ENCODE measurements at places on chromosomes 3 and 15. TPM values are rescaled to one million over a fixed set of nuclear protein-coding genes. Genes with fewer than 3 reads are reported as not detected.

- no peak for DNase-seq
Observed at GRCh38 chr15:77983091-77983707, 94.3 kb downstream of the TBC1D2B start.

- peak; percentile 28 for DNase-seq
Observed at GRCh38 chr3:47266709-47267489, 15.7 kb downstream of the KIF9 start.

The TMEM40 gene
- not detected for total RNA-seq

GRCh38 chr3:115361806-115362205 lies 214.7 kb upstream of the ZBTB20 start:
- no peak for DNase-seq

The ANKRD34C gene
- not detected for total RNA-seq

DNA sequence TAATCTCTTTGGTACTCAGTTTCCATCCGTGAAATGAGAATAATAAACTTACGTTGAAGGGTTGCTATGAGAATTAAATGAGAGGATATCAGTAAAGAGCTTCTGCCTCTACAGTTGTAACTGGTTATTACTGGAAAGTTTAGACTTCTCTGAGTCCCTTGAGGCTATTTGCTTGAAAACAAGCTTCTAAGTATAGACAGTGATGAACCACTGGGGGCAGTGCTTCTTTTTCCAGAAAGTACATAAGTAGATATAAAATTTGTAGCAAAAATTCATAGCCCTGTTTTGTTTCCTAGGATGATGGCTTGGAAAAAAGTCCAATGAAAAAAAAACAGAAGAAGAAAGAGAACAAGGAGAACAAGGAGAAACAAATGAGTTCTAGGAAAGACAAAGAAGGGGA lies 87.1 kb downstream of the RGMA start:
- peak; percentile 14 for DNase-seq

The ADGRG7 gene
- not detected for total RNA-seq

- no peak for DNase-seq
Observed at GRCh38 chr3:5278666-5279065, 91.2 kb downstream of the EDEM1 start.

- peak; percentile 69 for DNase-seq
Observed at GRCh38 chr3:183560607-183561006, 5.1 kb upstream of the KLHL6 start.

DNA sequence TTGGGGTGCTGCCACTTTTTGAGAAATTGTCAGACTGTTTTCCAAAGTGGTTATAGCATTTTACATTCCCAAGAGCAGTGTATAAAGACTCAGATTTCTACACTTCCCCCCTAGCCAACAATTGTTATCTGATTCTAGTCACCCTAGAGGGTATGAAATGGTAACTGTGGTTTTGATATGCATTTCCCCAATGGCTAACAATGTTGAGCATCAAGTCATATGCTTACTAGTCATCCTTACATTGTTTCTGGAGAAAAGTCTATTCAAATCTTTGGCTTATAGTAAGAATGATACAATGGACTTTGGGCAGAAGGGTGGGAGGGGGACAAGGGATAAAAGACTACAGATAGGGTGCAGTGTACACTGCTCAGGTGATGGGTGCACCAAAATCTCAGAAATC lies 73.3 kb downstream of the CSNK1G1 start:
- peak; percentile 79 for DNase-seq

The SERINC4 gene
- not detected for total RNA-seq

The TNIK gene
- total RNA-seq: 12.2 TPM

- DNase-seq: peak; percentile 96
Observed at GRCh38 chr15:64122936-64123351, 27.2 kb downstream of the SNX1 start.

The CLDN18 gene
- total RNA-seq: not detected

GRCh38 chr15:101024073-101024695 lies 105.0 kb downstream of the LRRK1 start:
- no peak for DNase-seq

DNA sequence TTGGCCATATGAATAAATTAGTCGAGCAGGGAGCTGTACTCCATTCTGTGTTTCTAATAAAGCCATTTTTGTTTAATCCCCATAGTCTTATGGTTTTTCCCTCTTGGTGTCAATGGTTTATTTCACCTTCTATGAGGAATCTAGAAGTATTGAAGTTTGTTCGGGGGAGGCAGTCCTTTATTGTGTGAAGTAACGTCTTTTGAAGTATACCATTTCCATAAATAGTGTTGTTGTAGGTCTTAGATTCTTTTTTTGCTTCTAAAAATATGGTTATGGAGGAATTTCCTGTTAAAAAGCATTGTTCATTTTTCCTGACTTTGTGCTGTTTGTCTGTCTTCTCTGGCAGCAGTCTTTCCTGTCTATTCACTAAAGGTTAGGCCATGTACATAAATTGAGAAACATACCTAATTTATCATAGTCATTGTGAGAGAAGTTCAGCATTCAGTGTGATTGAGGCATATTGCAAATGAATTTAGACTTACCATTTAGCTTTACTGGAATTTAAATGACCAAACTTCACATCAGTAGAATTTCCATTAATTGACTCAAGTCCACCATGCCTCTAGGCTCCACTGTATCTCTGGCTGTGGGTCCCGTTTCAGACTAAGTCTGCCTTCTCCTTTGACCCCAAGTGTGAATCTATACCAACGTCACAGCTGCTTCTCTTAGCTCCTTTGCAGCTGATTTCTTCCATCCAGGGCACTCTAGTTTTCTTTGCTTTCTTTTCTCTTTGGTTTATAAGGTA lies 37.3 kb downstream of the YEATS2 start:
- DNase-seq: no peak

DNA sequence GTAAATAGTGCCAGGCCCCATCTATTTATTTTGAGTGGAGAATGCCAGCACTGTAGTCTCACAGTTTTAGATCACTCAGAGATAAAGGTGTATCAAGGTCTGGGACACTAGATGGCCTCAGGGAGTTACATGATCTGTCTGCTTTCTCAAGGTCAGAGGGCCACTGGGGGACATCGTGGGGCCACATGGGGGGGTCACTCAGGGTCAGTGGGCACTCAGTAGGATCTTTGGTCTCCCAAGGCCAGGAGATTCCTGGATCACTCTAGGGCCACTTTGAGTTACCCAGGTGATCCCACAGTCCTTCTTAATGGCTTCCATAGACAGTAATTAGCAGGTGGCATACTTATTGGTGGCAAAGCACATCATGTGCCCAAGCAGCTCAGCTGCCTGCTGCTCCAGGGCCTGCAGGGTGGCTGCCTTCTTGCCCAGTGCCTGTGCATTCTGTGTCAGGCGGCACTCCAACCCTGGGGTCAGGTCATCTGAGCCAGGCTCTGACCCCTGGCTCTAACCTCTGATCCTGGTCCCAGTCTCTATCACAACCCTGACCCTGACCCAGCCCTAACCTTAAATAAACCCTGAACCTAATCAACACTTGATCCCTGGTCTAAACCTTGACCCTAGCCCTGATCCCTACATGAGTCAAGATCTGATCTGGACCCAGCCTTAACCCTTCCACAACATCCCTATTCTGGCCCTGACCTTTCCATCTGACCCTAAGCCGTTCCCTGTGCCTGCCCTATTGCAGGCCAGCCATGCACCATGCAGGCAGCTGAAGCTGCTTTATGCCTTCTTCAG lies 1.8 kb upstream of the LAMB2 start:
- no peak for DNase-seq

DNA sequence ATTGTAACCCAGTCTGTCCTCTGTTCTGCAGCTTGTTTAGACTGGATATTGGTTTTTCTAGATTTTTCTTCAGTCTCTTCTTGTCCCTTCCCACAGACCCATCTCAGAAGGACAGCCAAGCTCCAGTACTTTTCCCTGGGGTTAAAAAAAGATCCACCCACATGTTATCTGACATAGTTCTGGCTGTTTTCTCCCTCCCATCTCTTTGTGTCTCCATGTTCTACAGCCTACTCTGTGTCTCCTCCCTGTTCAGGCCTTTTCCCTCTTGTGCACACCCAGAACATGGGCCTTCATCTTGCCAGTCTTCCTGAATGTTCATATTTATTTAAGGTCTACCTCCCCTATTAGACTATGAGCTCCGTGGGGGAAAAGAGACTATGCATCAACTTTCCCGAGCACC lies 5.1 kb upstream of the PPP4R2 start:
- no peak for DNase-seq

The INSYN1 gene
- 2.4 TPM for total RNA-seq

The CTSH gene
- total RNA-seq: 281 TPM

The IQCF5 gene
- not detected for total RNA-seq

The LHFPL4 gene
- total RNA-seq: 0.61 TPM

DNA sequence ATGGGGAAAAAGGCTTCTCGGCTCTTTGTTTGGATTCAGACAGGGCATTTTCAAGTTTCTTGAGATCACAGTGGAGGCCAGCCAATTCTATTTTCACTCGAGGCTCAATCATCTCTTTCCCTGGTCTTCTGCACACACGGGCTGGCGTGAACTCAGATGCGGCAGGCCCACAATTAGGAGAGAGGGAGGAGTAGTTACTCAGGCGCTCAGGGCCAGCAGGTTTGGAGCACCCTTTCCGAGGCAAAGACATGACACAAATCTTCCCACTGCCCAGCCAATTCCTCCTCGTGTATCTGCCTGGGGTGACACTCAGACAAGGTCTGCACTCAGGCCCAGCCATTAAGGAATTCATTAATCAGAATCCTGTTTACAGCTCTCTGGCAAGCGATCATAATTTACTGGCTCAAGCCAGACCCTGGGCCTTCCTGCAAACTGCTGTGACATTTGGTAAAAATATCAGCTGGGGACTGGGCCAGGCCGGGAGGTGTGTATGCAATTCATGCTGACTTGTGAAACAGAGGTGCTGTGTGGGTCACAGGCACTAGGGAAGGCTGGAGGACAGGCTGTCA lies 68.1 kb upstream of the TLE3 start:
- no peak for DNase-seq

DNA sequence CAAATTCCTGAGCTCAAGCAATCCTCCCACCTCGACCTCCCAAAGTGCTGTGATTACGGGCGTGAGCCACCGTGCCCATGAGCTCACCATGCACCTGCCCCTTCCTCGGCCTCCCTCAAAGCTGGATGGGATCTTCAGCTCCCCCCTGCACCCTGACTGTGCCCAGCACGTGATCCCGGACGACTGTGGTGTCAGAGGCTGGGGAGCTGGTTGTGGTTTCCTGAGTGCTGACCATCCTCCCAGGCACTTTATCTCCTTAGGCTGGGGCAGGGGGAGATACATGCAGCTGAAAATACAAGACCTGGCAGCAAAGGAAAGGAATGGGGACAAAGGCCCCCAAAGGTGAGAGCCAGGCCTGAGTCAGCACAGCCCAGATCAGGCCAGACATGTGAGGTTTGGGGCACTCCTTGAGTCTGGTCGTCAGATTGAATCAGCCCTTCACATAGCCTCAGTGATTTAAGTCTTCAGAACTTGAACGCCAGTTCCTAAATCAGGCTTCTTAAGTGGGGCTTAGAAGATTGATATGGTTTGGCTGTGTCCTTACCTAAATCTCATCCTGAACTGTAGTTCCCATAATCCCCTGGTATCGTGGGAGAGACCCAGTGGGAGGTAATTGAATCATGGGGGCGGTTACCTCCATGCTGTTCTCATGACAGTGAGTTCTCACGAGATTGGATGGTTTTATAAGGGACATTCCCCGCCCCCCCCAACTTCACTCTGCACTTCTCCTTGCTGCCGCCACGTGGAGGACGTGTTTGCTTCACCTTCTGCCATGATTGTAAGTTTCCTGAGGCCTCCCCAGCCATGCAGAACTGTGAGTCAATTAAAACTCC lies 35.8 kb downstream of the PRKCD start:
- peak; percentile 95 for DNase-seq

- no peak for DNase-seq
Observed at GRCh38 chr3:171101982-171102641, 75.6 kb upstream of the SLC2A2 start.

GRCh38 chr3:177705976-177706823 lies 508.9 kb upstream of the TBL1XR1 start:
- no peak for DNase-seq

The CLCN2 gene
- 5.7 TPM for total RNA-seq

GRCh38 chr3:193874997-193875593 lies 260.9 kb upstream of the HES1 start:
- no peak for DNase-seq

- no peak for DNase-seq
Observed at GRCh38 chr3:56880720-56881575, 79.2 kb upstream of the ARHGEF3 start.

DNA sequence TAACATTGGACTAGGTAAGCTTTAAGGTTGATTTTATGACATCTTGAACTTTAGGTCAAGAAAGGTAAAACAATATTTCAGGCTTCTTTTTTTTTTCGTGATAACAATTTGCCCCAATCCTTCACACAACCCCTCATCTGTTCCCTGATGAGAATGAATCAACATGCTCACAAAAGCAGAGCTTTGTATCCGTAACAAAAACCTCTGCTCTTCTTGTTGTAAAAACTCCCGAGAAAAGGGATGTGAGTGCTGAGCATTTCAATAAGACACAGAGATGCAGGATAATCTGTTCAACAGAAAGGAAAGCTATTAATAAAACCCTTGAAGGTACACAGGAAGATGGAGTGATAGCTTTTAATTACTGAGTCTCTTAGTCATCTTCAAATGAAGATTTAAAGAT lies 94.3 kb downstream of the RAD18 start:
- DNase-seq: no peak

DNA sequence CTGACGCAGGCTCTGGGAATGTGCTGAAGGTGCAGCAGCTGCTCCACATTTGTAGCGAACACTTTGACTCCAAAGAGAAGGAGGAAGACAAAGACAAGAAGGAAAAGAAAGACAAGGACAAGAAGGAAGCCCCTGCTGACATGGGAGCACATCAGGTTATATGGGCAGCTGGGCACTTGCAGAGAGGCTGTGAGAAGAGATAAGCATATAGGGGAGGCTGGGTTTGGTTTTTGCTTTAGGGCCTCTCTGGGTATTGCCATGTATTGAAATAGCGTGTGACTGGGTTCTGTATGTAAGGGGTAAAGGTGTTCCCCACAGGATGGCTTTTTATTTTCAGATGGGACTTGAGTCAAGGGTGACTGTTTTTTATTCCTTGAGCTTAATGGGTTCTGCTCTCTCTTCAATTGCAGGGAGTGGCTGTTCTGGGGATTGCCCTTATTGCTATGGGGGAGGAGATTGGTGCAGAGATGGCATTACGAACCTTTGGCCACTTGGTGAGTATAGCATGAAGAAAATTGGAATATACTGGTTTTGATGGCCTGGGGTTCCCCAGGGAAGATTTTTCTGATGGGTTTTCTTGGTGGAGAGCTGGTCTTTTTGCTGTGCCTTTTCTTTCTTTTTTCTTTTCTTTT lies 7.4 kb downstream of the PSMD2 start:
- no peak for DNase-seq

The TGM5 gene
- 0.21 TPM for total RNA-seq

DNA sequence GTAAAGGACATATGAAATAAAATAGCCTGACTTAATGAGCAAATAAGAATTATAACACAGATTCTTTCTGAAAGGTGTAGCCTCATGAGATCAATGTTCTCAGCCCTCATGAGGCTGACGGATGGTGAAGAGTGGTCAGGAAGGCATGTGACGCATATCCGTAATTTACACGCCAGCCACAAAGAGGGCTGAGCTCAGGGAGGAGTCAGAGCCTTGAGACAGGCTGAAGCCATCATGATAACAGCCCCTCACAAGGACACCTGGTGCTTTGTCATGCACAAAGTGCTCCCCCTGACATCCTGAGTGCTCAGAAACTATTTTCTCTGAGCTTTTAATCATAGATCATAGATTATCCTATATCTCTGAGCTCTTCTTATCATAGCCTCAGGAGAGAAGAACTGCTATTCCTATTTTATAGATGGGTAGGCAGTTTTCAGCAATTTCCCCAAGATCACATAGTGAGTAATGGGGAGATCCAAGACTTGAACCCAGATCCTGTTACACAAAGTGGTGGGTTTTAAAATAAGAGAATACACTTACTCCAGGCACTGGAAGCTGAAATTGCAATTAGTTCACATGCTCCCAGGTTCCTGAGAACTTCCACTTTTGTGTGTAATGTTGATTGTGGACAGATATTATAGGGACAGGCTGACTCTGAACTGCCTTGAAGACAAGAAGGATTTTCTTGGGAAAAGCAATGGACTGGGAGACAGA lies 267.1 kb downstream of the RPLP1 start:
- DNase-seq: no peak

All from SK-MEL-5 (cell line).